ENCODE measurements at places on chromosomes 4 and X.
A peak's percentile ranks its signal among the peaks of the same experiment; 100 is the strongest.

GRCh38 chr4:52638717-52639116 lies 20.4 kb downstream of the USP46 start:
- DNase-seq: no peak

- DNase-seq: no peak
These were observed 1191.0 kb upstream of the AGA start for GRCh38 chr4:178633263-178633662.

GRCh38 chrX:132452911-132453550 lies 35.8 kb downstream of the MBNL3 start:
- DNase-seq: no peak

- no peak for DNase-seq
These were observed 108.1 kb downstream of the DHX15 start for GRCh38 chr4:24476282-24476681.

GRCh38 chrX:14939644-14940043 lies 66.4 kb downstream of the MOSPD2 start:
- no peak for DNase-seq

DNA sequence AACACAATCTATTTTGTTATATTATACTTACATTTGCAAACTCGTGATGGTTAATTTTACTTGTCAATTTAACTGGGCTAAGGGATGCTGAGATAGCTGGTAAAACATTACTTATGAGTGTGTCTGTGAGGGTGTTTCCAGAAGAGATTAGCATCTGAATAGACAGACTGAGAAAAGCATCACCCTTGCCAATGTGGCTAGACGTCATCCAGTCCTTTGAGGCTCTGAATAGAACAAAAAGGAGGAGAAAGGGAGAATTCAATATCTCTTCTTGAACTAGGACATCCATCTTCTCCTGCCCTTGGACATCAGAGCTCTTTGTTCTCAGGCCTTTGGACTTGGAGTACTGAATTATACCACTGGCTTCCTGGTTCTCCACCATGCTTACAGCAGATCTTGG lies 154.6 kb downstream of the EPHA5 start:
- no peak for DNase-seq

- no peak for DNase-seq
These were observed 13.2 kb upstream of the SYTL5 start for GRCh38 chrX:37993176-37993575.

- DNase-seq: no peak
These were observed 2.8 kb upstream of the PARM1 start for GRCh38 chr4:74930162-74930561.

GRCh38 chr4:26139310-26139924 lies 181.4 kb upstream of the RBPJ start:
- no peak for DNase-seq

GRCh38 chr4:105148776-105149175 lies 2.1 kb downstream of the TET2 start:
- no peak for DNase-seq

DNA sequence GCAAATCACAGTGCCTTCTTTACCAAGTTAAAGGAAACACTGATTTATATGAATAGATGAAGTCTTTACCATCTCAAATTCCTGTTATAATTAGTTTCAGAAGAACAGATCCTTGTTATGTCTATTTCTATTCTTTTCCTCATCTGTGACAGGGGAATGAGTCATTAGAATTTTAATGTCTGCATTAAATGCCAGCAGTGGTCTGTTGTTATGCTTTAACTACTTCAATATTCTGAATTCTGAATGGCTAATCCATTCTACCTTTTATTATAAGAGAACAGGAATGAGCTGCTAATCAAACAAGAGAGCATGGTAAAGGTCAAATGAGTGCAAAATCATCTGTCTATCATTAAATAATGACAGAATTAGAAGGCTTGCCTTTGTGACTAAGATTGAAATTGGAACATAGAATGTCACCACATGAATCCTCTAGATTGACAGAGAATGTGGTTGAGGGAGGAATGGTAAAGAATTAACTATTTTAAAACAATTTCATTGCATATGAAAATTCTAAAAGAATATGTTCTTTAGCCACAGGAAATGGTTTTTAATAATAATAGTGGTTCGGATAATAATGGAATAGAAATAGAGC lies 935.5 kb downstream of the ADGRL3 start:
- DNase-seq: no peak

DNA sequence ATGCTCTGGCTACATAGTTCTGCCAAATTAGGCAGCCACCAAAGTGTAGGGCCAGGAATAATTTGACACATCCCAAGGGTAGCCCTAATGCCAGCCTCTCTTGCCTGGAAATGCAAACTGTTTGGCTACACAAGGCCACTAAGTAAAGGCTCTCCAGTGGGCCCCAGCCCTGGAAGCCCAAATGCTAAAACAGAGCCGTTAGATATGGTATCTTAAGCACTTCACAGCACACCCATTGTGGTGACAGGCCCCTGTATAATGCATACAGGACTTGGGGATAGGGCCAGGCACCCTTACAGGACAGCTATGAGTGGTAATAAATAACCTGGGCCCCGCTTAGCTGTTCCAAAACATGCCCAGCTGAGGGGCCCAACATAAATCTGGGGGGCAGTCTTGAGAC lies 623.9 kb downstream of the BCOR start:
- DNase-seq: no peak

DNA sequence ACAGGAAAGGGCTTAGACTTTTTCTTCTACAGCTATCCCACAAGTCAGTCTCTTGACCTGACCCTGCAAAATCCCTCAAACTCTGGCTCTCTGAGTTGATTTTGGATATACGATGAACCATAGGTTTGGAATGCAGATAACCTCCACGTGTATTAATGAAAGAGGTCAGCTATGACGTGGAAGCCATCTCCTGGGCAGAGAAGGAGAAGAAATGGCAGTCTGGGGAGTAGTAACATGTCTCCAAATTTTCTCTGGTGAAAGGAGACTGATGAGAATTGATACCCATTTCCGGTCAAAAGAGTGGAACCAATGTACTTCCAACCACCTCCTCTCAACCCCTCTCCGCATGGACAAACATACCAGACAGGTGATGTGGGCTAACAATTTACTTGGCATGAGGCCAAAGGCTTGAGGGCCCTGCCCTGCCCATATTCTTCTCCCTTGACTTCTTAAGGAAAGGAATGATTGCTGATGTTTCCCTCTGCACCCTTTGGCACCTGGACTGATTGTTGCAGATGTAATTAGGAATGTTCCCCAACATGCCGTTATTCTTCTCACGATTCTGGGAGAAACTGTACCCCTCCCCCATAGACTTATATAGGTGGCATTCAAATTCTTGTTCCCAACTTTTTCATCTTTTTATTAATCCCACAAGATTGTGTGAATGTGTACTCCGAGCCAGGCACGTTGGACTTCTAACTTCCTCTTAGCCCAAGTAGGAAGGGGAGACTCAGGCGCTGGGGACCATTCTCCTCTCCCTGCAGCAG lies 580 bp upstream of the PLS3 start:
- no peak for DNase-seq

- no peak for DNase-seq
These were observed 157.1 kb downstream of the SCFD2 start for GRCh38 chr4:53208753-53209152.

- no peak for DNase-seq
These were observed 47.4 kb upstream of the MND1 start for GRCh38 chr4:153297116-153297515.

- DNase-seq: no peak
These were observed 47.8 kb downstream of the TMA16 start for GRCh38 chr4:163542275-163542674.

DNA sequence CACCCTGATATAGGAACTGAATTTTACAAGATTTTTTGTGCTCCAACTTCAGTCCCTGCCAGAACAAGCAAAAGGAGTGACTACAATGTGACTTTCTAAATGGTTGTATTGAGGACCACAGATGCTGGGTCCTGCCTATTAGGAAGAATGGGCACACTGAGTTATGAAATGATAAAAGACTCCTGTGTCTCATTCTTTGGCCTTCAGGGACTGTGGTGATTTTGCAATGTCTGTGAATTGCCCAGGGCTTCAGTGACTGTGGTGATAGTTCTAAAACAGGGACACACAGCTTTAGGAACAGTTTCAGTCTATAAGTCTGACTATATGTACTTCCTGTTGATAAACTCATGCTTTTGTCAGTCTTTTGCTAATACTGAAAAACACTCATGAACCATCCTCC lies 210.2 kb downstream of the DMD start:
- no peak for DNase-seq

- no peak for DNase-seq
These were observed 250.4 kb downstream of the RAB28 start for GRCh38 chr4:13233755-13234154.

DNA sequence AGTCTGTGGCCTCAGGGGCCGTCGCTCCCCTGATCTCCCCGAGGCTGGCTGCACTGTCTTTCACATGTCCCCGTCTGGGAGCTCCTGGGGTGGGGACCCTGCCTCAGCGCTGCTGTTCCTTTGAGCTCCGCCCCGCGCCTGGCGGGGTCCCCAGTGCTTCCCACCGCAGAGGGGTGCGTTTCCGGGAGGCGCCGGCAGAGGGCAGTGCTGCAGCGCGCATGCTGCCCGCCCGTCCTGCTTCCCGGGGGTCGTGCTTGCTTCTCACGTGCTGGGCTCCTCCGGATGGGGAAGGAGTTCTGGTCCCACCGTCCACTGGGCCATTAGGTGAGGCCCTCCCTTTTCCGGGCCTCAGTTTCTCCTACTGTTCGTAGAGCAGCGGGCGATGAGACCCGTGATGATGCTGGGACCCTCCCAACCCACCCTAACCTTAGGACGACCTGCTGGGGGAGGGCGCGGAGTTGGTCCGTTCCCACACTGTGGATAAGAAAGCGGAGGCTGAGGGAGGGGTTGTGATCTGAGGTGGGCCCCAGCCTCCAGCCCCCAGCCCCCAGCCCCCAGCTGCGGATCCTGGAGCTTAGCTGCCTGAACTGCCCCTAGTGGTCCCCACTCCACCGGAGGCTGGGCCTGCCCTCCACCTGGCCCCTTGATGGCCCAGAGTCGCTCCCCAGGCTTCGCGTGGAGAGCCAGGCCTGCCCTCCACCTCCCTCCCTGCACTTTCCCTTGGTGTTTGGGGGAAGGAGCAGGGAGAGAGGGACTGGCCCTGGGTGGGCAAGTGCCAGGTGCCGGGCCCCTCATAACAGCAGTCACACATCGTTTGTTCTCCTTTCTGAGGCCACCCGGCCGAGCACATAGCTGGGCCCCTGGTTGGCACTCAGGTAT lies 15.3 kb downstream of the CPZ start:
- DNase-seq: peak; percentile 50

GRCh38 chr4:185222598-185222997 lies 13.2 kb downstream of the SNX25 start:
- DNase-seq: no peak

DNA sequence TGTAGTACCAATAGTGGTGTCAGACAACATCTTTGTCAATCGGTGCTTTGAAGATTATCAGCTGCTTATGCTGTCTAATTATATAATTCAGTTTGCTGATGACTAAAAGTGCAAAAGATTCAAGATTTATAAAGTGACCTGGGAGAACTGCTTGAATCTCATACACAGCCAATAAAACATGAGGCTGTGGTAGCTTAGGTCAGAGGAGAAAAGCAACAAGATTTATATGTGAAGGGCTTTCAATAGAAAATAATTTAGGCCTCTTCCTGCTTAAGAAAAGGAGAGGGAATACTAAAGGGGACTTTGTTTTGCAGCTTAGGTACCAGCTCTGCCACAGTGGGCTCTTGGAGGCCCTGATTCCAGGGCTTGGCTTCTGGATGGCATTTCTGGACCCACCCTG lies 111.0 kb upstream of the MAD2L1 start:
- no peak for DNase-seq

- DNase-seq: no peak
These were observed 7.9 kb downstream of the SLC10A6 start for GRCh38 chr4:86841309-86841708.

DNA sequence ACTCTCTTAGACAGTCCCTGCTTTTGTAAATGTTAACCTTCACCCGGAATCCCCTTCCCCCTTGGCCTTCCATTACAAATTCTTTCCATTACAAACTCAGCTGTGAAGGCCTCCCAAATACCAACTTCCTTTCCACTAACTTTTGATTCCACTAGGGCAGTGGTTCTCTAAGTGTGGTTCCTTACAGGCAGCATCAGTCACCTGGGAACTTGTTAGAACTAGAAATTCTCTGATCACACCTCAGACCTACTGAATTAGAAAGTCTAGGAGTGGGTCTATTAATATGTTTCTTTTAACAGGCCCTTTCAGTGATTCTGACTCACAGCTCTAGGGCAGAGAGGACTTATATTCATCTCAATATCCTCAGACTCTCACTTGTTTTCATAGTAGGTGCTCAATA lies 19.0 kb upstream of the MRPL1 start:
- no peak for DNase-seq

DNA sequence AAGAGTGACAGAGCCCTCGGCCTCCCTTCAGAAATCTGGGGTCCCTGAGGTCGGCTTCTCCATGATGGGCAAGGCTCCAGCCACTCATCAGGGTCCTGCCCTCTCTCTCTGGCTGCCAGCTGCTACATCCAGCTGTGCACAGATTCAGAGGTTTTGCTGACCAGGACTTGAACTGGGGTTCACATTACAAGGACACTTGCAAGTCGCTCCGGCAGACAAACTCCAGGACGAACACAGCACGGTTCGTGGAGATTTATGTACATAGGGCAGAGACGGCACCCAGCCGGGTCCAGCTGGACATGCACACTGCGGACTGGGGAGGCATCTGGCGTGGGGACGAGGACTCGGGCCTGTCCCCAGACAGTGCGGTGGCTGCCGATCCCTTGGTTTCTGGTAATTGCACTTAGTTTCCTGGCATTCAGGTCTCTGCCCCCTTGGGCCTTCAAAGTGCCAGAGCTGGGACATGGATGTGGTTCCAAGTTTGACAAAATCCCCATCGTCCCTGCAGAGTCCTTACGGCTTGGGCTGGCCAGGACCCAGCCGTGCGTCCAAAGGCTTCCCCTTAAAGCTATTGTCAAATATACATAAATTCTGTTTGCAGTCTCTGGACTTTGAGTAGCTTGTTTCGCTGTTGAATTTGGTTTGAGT lies 6.2 kb upstream of the C4orf50 start:
- DNase-seq: no peak

DNA sequence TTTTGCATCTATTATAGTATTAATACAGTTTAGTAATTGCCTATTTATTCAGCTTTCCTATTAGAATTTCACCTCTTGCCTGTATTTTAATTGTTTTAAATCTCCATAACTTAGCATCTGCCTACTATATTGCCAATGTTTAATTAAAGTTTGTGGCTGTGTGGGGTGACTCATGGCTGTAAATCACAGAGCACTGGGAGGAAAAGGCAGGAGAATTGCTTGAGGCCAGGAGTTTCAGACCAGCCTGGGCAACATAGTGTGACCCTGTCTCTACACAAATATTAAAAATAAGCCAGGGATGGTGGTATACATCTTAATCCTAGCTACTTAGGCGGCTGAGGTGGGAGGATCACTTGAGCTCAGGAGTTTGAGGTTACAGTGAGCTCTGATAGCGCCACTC lies 14.5 kb upstream of the CCSER1 start:
- no peak for DNase-seq

- no peak for DNase-seq
These were observed 189.1 kb upstream of the ADGRL3 start for GRCh38 chr4:61011051-61011450.

- no peak for DNase-seq
These were observed 759.3 kb downstream of the FSTL5 start for GRCh38 chr4:161404346-161405110.
